Stimulated activated CD8-positive, alpha-beta memory T cell treated with anti-CD3 and anti-CD28 coated beads, Interleukin-15, amount 100 ng/mL, for 48 hours (primary cell): ENCODE measurements at places on chromosomes 4 and X.

DNA sequence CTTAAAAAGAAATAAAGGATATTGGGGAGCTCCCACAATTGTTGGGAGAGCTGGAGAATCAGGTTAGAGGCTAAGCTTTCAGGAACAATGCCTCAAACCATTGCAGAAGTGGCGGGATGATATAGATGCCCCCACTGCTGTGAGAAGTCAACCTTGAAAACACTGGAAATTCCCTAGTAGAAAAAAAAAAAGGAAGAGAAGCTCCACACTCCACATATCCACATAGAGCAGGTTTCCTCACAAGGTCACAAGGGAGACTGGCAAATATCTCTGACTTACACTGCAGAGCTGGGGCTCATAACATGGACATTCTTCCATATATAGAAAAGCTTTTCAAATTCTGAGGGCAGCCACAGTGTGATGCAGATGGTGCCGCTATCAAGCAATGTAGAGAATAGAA, 22.7 kb upstream of the OGT start:
- DNase-seq: no peak

- no peak for DNase-seq
These were observed 16.9 kb upstream of the ARMCX2 start for GRCh38 chrX:101676571-101676970.

DNA sequence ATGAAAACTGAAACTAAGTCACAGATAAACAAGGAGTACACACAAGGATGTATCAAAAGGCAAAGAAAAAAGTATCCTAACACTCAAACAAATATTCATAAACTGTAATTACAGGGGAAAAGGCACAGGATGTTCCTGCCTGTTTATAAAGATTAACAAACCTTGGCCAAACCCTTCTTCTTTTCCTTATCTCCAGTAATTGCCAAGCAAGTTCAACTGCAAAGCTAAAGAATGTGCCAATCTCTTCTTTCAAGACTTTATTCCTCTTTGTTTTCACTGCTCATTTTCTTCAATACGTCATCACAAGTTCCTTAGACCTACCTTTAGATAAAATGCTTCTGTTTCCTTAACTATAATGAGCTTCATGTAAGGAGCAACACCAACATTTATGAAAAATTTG, 171.2 kb downstream of the AMELX start:
- no peak for DNase-seq

DNA sequence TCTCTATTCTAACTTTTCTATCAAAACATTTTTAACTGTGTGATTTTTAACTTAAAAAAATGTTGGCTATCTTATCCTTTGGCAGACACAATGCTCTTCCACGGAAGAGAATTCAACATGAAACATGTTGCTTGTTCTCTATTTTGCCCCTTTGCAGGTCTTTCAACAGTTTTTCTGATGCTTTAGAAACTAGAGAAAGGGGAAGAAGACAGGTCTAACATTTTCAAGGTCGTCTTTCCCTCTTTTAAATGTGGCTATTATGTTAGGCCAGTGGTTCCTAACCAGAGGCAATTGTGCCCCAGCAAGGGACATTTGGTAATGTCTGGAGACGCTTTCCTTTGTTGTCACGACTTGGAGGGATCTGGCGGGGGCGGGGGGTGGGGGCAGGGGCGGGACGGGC, 95.0 kb downstream of the SH3KBP1 start:
- no peak for DNase-seq

- DNase-seq: no peak
These were observed 20.0 kb downstream of the MID2 start for GRCh38 chrX:107845625-107846024.

- no peak for DNase-seq
These were observed 257.8 kb upstream of the NRK start for GRCh38 chrX:105564501-105564900.
